CD4-positive, alpha-beta T cell treated with Interleukin-15 for 4 hours (primary cell): ENCODE measurements at places on chromosomes 6 and 20.

DNA sequence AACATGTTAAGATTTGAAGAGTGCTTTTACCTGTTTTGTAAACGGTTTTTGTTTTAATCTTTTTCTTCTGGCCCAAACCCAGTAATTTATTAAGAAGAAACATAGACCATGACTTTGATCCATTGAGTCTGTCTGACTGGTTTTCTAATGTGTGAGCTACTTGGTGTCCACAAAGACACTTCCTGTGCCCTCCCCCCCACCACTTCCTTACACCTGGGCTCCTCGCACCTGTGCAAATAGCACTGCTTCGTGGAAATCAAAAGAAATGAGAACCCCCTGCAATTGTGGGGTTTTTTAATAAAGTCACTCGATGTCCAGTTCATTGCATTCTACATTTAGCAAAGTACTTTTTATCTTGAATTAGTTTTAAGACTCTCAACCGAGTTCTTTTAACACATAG, 65.5 kb downstream of the SMOC2 start:
- DNase-seq = no peak

DNA sequence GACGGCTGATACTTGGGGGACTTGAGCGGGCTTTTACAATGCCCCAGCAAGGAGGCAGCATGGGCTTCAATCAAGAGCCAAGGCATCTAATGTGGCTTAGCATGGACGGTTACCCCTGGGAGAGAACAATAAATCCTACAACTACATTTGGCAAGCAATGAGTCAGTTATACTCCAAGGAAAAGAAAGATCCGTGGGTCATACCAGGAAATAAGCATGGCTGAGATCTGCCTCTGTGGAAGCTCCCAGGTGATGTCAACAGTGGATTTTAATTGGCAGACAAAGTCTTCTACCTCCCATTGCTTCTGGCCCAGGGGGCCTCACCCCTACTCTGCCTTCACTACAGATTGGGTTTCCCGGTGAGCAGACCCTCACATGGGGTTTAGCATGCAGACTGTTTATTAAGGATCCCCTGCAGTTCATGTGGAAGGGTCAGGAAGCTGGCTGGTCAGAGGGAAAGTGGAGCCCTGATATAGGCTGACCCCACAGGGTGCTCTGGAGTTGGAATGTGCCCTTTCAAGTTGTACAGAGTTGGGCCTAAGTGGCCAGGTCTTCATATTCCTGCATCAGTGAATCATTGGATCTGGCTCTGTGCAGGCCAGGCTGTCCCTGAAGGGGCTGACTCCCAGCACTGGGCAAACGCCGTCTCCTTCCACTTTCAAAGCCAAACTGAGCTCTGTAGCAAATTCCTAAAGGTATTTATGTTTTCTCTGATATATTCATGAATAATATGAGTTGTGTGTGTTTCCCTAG, 91.3 kb upstream of the GGTLC1 start:
- DNase-seq = no peak

- DNase-seq = no peak
These were observed 124.6 kb downstream of the MYB start for GRCh38 chr6:135305684-135306083.

DNA sequence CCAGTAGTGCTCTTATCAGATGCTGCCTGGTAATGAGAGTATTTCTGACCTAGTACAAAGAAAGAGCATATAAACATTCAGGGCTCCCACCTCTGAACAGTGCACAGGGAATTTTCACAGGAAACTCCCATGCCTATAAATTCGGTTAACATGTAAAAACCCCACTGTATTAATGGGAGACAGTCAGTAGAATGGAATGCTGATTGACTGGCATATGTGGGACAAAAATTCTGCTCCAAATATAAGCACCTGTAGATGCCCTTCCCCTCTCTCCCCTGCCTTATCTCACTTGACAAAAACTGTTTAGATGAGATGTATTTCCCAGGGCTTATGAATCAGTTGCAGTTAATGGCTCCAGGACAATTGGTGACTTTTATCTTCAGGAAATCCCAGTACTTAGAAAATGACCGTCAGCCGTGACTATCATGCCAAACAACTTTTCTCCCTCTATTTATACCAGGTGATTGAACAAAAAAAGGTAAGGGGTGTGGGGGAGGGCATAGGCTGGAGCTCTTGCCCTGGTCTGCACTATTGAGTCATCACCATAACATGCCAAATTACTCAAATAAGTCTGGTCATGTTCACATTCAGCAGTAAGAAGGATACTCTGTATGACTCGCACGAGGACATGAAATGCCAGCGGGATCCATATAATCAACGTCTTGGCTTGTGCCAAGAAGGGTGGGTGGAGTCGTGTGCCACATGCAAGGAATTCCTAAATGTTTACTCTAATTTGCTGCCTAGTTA, 176.4 kb upstream of the BMP2 start:
- no peak for DNase-seq

GRCh38 chr6:52496631-52497030, 76.5 kb downstream of the EFHC1 start:
- DNase-seq = no peak

- DNase-seq = peak; percentile 44
These were observed 21.3 kb upstream of the RREB1 start for GRCh38 chr6:7086488-7086887.

DNA sequence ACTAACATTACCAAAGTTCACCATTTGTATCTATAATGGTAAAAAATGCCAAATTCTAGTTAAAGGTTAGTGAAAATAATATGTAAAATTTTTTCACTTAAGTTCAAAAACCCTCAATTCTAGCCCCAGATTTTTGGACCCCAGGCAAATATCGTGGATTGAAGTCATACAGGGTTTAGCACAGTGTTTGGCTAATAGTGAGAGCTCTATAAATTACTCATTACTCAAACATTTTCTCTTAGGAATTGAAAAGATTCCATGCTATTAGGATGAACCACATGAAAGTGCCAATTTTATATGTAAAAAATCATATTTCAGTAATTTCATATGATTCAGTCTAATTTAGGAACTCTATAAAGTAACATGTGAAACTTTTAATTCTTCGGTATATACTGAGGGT, 170.3 kb upstream of the PREP start:
- no peak for DNase-seq

DNA sequence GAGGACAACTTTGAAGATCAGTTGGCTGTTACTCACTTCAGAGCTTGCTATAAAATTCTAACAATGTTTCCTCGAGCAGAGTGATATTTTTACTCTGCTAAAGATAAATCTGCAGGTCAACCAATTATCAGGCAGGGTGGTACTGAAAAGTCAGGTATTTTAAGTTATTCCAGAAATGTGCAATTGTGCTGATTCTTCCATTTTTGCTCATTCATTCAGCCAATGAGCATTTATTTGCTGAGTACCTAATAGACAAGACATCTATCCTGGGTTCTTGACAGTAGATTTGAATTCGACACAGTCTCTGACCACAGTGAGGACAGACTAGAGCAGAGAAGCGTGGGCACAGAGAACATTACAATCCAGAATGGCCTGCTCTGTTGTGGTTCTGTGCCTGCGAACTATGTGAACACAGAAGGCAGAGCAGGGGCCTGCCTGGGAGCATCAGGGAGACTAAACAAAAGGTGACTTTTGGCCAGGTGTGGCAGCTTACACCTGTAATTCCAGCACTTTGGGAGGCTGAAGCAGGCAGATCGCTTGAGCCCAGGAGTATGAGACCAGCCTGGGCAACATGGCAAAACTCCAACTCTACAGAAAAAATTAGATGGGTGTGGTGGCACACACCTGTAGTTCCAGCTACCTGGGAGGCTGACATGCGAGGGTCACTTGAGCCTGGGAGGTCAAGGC, 14.8 kb downstream of the TPMT start:
- DNase-seq = no peak

GRCh38 chr6:20632696-20633095, 98.4 kb downstream of the CDKAL1 start:
- no peak for DNase-seq

DNA sequence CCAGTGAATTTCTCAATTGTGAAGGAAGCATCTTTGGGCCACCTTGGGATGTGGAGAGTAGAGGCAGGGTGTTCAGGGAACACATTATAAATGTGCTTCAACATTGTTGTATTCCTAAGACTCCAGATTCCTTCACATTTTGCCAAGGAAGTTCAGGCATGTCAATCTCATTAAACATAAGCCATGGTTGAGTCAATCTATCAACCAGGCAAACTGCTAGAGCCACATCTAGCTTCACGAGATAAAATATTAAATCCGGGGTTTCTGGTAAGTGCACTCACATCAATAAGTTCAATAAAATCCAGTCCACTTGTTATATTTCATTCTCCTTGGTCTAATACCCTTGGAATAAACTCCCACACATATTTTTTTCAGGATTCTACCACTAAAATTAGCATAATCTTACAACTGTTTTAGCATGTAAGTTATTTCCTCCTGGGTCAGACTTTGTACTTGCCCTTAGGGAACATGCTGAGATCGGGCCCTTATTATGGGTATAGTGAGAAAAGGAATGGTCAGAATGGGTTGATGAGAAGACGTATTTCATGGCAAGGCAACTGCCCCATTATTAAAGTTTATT, 93.6 kb downstream of the ADTRP start:
- DNase-seq = no peak

GRCh38 chr6:166318649-166319600, 10.7 kb upstream of the PRR18 start:
- DNase-seq = no peak

GRCh38 chr6:148177589-148178233, 164.9 kb upstream of the SASH1 start:
- peak; percentile 16 for DNase-seq

DNA sequence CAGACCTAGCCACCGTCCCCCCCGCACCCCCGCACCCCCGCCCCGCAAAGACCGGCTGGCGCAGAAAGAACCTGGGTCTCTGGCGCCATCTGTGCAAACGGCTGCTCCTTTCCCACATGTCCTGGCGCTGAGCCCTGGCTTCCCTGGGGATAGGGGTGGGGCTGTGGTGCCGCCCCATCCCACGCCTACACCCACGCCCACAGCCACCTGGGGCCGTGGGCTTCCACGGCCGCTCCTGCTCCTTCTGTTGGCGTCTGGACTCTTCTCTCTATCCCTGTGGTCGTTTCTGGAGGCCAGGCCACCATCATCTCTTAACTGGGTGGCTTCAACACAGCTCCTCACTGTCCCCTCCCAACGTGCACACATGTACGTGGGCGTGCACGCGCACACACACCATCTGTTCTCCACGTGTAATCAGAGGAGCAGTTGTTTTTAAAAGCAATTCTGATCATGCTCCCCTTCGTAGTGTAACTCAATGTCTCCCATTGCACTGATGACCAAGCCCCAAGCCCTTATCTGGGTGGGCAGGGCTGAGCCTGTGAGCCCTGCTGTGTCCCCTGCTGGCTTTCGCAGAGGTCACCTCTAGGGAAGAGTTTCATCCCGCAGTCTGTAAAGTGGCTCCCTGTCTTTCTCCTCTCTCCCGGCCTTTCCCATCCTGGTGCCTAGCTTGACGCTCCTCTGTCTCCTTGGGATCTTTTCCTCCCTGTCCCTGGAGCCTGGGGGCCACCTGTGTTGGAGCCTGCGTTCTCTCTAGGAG, 31.9 kb upstream of the FAM83D start:
- no peak for DNase-seq

GRCh38 chr6:54935739-54936138, 89.2 kb downstream of the FAM83B start:
- no peak for DNase-seq

- DNase-seq = no peak
These were observed 25.4 kb downstream of the ZNF311 start for GRCh38 chr6:28979679-28980078.

- DNase-seq = no peak
These were observed 6.2 kb upstream of the SOX4 start for GRCh38 chr6:21587179-21587960.

- peak; percentile 48 for DNase-seq
These were observed 796 bp downstream of the SENP6 start for GRCh38 chr6:75602246-75603105.

DNA sequence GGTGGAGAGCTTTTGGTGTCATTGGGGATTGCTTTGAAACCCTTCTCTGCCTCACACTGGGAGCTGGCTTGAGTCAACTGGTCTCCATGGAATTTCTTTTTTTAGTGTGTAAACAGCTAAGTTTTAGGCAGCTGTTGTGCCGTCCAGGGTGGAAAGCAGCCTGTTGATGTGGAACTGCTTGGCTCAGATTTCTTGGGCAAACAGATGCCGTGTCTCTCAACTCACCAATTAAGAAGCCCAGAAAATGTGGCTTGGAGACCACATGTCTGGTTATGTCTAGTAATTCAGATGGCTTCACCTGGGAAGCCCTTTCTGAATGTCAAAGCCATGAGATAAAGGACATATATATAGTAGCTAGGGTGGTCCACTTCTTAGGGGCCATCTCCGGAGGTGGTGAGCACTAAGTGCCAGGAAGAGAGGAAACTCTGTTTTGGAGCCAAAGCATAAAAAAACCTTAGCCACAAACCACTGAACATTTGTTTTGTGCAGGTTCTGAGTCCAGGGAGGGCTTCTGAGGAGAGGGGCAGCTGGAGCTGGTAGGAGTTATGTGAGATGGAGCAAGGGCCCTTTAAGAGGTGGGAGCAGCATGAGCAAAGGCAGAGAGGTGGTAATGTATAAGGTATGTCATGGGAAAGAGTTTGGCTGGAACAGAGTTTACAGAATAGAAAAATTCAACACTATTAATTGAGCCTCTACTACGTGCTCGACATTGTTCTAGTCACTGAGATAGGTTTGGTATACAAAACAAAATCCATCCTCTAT, 31.2 kb downstream of the SRSF3 start:
- no peak for DNase-seq

DNA sequence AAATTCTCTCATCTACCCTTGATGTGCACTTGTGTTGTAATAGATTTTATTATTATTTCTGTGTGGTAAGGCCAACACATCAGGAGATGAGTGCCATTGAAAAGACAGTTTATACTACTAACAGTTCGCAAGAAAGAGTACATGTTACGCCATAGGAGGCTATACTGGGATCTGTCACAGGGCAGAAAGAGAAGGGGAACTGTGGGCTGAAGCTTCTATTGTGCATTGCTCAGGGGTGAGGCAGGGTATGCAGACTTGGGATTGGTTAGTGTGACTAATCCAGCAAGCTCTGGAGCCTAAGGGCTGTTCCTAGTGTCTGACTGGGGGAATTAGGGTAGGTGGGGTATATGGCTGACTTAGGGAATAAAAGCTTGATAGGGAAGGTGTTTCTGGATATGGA, 50.9 kb downstream of the GPR63 start:
- DNase-seq = no peak

- DNase-seq = no peak
These were observed 86.7 kb downstream of the TRERF1 start for GRCh38 chr6:42365021-42365420.

- no peak for DNase-seq
These were observed 137.6 kb upstream of the MARCKS start for GRCh38 chr6:113719545-113719944.
